ENCODE measurements at places on chromosomes 11 and 22. TPM values are rescaled to one million over a fixed set of nuclear protein-coding genes. Genes with fewer than 3 reads are reported as not detected.

SEPTIN3 gene
- total RNA-seq = not detected

BIK gene
- not detected for total RNA-seq

TMPRSS5 gene
- total RNA-seq = not detected

OR2AT4 gene
- total RNA-seq = not detected

NPTXR gene
- 46.3 TPM for total RNA-seq
